T-helper 9 cell (primary cell): ENCODE measurements at places on chromosomes 3 and 15.
A peak's percentile ranks its signal among the peaks of the same experiment; 100 is the strongest.

GRCh38 chr3:172332256-172333041 lies 115.8 kb downstream of the GHSR start:
- DNase-seq = peak; percentile 39

DNA sequence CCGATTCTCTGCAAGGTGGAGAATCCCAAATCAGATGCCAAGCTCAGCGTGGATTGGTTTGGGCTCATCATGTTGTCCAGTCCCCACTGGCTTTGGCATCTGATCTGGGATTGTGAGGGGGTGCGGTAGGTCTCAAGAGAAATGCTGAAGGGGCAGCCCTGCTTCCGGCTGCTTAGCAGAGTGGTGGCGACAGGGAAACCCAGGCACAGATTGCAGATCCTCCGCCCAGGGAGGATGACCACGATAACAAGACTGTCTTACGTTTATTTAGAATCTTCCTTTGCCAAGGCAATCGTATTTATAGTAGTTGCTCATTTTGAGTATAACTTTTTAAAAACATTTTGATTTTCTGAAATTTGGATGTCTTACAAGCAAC lies 61.1 kb downstream of the SLC12A8 start:
- no peak for DNase-seq

- DNase-seq = no peak
Measured at GRCh38 chr3:13192471-13193213, 119.4 kb upstream of the IQSEC1 start.

DNA sequence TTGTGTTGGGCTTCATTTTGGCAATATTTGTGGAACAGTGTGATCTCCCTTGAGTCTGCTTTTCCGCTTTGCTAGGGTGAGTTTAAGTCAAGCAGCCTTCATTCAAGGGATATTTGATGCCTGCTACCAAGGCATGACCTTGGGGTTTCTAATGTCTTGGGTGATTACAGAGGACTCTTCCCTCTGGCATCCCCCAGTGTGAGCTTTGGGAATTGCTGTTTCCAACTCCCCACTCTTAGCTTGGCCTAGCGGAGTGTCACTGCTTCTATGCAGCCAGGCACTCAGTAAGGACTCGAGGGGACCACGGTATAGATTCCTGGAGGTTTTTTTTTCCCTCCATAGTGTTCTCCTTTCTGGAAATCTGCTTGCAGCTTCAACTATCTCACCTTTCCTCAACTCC lies 21.1 kb downstream of the GCNT3 start:
- DNase-seq = no peak

DNA sequence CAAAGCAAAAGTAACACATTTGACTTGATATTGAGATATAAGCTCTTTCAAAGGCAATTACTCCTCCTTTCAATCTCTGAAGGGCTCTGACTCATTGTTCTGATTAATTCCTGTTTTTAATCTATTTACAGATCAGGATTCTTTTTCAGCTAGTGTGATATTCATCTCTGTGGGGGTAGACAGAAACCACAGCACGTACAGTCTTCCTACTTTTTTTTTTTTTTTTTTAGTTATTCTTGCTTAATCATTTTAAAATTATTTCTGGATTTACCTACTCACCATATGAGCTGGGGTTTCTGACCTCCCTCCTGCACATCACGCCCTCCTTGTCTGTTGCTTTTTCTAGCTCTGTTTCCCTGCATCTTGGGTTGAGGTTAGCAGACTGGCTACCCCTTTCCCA lies 1.4 kb downstream of the CNTN3 start:
- DNase-seq = no peak

DNA sequence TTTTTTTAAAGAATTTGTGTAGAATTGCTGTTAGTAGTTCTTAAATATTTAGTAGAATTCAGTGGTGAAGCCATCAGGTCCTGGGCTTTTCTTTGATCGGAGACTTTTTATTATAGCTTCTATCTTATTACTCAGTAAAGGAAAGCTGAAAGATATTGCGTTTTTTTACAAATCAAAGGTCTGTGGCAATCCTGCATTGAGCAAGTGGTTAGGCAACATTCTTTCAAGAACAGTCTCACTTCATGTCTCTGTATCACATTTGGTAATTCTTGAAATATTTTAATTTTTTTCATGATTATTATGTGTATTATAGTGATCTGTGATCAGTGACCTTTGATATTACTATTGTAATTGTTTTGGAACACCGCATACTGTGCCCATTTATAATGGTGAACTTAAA lies 140.8 kb downstream of the UNC13C start:
- no peak for DNase-seq

DNA sequence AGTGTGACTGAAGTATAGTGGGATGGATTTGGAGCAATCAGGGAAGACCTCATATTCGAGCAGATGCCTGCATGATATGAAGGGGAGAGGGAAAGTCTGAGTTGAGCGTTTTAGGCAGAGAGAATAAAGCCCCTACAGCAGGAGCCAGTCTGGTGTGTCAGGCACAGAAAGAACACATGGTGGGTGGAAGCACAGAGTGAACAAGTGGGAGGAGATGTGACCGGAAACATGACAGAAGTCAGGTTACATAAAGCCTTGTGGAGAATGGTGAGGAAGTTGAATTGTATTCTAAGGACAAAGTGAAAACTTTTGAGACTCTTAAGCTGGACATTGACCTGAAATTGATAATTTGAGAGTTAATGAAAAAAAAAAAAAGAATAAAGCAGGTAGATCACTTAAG lies 541.0 kb downstream of the PLOD2 start:
- DNase-seq = no peak

GRCh38 chr15:31435261-31435911 lies 108.8 kb downstream of the KLF13 start:
- DNase-seq = peak; percentile 67

- DNase-seq = no peak
Measured at GRCh38 chr3:157135671-157136396, 24.1 kb downstream of the CCNL1 start.

DNA sequence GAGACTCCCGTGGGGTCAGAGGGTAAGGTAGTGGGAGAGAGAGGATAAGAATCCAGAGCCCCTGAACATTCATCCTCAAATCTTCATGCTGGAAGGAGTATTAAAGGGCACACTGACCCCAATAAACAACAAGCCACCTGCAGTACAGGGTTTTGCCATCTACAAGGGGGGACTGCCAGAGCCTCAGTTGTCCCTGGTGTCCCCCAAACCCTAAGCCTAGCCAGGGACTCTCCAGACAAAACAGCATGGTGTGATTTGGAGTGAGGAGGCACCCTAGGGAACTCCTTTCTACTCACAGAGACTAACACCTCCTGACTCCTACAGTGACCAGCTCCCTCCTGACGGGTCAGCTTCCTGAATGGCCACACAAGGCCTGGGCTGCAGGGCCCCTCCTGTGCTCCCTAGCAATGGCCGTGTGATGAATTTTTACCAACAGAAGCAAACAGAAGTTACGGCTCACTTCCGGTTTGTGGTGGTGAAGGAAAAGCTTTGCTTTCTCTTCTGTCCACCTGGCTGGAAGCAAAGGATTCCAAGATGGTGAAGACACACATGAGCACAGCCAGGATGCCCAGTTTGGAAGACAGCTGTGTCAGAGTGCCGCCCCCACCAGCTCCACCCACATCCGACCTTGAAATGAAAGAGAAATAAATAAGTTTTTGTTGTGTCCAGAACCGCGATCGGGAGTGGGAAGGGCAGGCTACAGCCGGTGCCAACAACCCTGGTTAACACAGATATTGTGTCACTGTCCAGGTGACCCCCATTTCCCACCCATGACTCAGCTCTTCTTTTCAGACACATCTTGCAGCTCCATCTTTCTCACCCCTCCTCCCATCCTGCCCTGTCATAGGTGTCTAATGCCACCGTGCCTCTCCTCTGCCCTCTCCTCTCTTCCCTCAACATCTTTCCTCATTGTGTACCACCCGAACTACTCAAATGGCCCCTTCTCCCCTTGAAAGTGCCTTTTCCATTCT lies 69.6 kb upstream of the ATP13A3 start:
- no peak for DNase-seq
